ENCODE measurements at places on chromosomes 5 and 9.

DNA sequence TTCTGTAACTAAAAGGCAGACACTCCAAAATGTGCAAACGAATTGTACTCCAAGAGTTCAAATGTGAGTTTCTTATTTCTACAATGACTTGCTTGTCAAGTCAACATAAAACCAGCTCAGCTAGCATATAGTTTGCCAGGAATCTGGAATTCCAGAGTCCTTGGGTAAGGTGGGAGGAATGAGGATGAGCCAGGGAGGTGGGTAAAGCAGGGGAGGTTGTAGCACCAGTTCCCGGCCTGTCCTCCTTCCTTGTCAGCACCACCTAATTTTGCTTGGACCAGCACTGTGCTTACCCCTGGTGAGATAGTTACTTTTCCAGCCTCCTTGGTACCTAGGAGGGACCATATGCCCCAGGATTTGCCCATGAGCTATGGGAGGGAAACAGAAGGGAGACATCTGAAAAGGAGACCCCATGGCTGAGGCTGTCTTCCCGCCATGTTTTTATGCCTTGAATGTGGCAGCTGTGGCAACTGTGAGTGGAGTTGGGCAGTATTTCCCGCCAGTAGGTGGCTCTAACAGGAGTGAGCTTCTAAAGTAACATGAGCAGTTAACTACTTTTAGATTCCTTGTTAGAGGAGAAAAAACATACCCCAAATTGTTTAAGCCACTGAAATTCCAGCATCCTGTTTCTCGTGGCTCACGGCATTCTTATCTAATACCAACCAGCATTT is 302.5 kb downstream of the TENT4A start:
- DNase-seq, result peak; percentile 81

- DNase-seq, result no peak
Measured at GRCh38 chr9:77511525-77511924, 136.6 kb downstream of the GNA14 start.

GRCh38 chr5:5018578-5018970 is 121.6 kb upstream of the ADAMTS16 start:
- DNase-seq, result no peak

DNA sequence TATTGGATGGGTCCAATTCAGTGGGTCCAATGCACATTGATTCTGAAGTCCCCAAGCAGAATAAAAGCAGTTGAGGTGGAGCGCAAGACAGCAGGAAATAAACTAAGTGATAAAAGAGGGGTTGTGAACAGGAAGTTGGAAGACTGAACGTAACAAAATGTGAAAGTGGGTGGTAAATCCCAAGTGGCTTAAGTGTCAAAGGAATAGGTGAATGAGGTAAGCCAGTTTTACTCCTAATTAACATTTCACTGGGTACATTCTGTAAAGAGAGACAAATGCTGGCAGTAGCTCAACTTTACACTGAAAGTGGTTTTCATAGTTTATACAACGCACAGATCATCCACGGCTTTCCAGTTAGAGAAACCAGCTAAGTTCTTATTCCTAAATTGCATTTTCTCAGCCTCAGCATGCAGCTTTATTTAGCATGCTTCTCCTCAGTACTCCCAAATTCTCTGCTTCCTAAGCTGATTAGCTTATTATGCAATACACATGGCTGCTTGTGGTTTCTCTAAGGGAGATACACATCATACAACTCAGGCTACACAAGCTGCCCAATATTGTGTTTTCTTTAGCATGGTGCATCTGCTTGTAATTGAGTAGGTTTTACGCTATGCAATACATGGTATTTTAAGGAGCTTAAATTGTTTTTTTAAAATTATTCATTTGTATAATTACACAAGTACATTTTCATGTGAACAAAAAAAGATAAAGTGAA is 34.2 kb upstream of the HSD17B4 start:
- DNase-seq, result no peak

DNA sequence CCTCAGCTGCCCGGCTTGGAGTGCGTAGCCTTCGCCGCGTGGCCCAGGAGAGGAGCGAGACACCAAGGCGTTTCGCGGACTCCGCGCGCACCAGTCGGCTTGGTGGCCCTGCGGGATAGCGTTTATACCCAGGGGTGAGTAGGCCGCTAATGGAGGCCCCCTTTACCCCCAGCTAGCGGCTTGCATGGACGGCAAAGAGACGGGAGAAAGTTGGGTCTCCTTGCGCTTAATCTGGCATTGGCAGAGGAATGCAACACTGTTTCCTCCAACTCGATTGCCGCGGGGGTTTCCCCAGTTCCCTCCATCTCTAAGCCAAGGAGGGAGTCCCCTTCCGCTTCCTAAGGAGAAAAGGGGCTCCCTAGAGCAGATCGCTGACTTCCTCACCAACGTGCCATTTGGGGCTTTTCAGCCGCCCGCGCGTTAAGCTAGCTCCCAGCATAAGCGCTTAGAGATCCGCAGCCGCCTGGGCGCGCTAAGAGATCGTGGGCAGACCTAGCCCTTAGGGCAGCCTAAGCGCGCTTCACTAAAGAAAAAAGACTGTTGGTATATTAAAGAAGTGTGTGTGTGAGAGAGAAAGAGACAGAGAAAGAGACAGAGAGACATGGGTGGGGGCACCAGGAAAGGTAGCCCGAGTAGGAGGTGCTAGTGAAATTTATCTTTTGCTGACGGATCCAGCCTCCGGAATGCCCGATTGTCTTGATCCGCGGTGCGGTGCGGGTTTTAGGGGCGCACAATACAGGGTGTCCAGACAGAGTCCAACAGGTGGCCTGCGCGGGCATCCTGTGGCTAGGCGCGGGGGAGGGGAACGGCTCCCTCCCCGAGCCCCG is 597.9 kb upstream of the SGCD start:
- peak; percentile 77 for DNase-seq

GRCh38 chr5:34055667-34056066 is 12.7 kb upstream of the C1QTNF3 start:
- DNase-seq, result no peak

DNA sequence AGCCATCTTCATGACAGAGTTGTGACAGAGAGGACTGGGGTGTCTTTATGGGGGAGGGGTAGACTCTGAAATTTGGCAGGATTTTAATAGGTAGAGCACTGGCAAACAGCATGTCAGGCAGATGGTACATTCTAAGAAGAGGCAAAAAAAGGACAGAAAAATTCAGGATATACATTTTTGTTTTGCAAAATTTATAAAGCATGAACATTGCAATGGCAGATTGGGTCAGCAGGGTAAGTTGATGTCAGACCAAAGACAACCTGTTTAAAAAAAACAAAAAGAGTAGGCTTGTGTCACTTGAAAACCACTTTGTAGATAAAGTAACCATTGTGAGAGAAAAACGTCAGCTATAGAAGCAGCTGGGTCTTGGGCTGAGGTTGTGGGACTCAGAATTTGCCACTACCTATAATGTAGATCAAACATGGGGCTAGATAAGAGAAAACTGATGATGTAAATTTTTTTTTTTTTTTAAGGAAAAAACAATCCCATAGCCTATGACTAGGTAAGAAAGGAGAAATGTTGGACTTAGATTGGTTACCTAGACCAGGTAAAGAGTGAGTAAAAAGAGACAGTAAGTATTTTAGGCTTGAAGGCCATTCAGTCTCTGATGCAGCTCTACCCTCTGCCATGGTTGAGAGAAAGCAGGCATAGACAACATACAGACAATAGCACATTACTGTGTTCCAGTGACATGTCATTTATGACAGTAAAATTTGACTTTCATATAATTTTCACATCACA is 8.3 kb downstream of the CAMK4 start:
- DNase-seq, result no peak

- DNase-seq, result peak; percentile 64
Measured at GRCh38 chr5:117590944-117591343, 1016.3 kb upstream of the SEMA6A start.

GRCh38 chr9:127903557-127904475 is 4.4 kb upstream of the ST6GALNAC6 start:
- DNase-seq, result peak; percentile 88

- no peak for DNase-seq
Measured at GRCh38 chr9:28037968-28038367, 464.7 kb upstream of the C9orf72 start.

GRCh38 chr5:149895416-149896345 is 48.9 kb downstream of the PDE6A start:
- no peak for DNase-seq

- no peak for DNase-seq
Measured at GRCh38 chr9:94945197-94946144, 219.0 kb downstream of the AOPEP start.

DNA sequence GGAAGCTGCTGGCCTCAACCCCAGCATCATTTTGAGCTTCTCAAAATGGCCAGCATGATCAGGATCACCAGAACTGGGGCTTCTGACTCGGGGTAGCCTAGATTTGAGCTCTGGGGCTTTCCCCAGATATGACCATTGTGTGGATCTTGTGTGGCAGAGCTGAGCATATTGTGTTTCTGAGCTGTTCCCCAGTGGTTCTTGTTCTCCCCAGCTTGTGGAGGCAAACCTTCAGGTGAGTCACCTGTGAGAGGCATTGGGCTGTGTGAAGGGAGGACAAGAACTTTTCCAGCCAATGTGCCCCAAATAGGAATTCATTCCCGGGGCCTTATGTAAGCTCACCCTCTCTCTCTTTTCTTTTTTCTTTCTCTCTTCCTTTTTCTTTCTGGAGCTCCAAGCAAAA is 80.7 kb upstream of the PITX1 start:
- no peak for DNase-seq

GRCh38 chr9:111572950-111573604 is 26.4 kb downstream of the PTGR1 start:
- no peak for DNase-seq

DNA sequence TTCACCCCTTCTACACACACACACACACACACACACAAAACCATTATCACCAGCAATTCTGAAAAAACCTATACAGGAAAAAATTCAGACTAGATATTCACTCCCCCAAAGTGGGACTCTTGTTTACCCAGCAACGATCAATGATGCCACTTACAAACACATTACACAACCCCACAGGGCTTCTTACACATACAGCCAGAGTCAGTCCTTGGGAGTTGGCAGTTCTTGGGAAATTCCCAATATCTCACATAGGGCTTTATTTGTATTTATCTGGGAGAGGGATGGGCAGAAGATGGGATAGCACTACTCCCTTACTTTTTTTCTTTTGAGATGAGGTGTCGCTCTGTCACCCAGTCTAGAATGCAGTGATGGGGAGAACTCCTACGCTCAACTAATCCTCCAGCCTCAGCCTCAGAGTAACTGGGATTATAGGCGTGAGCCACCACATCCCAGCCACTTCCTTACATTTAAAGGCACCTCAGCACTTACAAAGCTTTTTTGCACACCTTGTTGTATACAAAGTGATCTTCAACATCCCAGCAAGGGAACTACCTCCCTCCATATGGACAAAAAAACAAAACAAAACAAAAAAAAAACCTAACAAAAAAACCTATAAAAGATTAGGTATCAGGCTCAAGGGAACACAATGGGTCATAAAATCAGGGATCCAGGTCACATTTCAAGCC is 168.4 kb downstream of the TSSK1B start:
- no peak for DNase-seq

- DNase-seq, result no peak
Measured at GRCh38 chr9:90393365-90394152, 249.1 kb downstream of the DIRAS2 start.

DNA sequence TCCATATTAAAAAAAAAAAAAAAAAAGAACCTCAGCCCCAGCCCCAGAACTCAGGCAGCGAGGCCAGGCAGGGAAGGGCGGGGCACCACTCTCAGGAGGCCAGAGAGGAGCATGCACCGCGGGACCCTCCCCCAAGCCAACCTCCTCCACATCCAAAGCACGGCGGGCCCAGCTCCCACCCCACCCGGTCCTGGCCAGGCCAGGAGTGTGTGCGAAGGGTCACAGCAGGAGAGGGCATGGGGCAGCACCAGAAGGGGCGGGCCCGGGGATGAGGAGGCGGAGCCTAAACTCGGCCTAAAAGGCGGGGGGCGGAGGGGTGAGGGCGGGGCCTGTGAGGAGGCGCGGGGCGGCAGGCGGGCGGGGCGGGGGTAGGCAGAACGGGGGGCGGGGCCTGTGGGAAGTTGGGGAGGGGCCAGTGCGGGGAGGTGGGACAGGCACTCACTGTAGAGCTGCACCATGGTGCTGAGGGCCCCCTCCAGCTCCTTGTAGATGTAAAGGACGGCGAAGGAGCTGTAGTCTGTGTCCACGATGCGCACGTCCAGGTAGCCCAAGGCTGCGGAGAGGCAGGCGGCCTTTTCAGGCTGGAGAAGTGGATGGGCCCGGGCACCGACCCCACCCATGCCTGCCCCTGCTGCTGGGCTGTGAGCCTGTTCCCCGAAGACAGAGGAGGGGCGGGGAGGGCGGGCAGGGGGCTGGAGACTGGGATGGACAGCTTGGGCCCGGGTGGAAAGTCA is 1.2 kb downstream of the LCN15 start:
- peak; percentile 96 for DNase-seq

DNA sequence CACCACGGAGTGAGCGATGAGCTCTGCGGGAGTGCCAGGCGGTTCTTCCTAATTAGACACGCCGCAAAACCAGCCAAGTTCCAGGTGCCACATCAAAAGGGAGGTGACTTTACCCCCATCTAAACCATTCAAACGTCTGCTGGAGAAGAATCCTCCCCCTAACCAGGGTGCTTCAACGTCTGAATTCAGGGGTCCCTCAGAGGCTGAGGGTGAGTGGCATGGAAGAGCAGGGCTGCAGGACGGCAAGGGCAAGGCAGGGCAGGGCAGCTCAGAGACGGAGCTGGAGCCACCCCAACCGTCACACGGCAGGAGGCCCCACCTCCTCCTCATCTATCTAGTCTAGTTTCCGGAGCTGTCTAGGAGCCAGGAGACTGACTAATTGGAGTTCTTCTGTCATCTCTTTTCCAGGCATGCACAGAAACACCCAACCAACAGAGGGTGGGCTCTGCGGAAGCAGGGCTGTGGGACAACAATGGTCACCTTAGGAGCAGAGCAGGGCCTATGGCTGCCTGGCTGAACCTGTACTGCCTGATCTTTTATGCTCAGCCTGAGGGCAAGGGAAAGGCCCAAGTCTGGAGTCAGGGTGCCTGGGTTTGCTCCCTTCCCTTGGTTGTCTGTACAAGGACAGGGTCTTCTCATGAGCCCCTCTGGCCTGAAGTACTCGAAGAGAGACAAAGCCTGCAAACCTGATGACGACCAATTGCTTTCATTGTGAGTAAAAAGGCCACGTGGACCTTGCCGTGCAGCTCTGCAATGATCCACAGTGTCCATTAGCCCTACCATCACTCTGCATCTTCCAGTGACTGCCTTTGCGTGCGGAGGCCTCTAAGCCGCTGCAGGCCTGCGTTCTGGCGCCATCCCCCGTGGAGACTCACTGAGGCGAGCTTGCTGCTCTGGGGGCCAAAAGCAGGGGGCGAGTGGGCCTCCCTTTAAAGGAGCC is 81.0 kb upstream of the SLC25A51 start:
- DNase-seq, result no peak

DNA sequence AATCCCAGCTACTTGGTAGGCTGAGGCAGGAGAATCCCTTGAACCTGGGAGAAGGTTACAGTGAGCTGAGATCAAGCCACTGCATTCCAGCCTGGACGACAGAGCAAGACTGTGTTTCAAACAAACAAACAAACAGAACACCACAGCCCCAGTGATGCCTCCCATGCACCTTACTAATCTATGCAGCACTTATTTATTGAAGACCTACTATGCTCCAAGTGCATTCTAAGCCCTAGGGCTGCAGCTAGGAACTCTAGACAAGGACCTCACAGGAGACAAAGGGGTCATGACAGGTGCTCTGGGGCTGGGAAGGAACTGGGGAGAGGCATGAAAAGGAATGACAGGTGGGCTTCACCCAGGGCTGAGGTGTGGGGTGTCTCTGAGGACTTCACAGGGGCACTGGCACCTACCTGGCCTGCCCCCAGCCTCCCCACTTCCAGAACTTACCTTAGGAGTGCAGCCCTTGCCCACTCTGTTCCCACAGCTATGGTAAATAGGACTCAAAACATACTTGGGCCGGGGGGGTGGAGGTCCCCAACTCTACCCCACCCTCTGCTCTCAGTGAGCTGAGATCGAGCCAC is 69.4 kb downstream of the C9orf50 start:
- no peak for DNase-seq
